H54 (cell line): ENCODE measurements at places on chromosomes 4 and X.
A peak's percentile ranks its signal among the peaks of the same experiment; 100 is the strongest.

GRCh38 chr4:113997206-113997605 lies 17.8 kb upstream of the ARSJ start:
- no peak for DNase-seq

DNA sequence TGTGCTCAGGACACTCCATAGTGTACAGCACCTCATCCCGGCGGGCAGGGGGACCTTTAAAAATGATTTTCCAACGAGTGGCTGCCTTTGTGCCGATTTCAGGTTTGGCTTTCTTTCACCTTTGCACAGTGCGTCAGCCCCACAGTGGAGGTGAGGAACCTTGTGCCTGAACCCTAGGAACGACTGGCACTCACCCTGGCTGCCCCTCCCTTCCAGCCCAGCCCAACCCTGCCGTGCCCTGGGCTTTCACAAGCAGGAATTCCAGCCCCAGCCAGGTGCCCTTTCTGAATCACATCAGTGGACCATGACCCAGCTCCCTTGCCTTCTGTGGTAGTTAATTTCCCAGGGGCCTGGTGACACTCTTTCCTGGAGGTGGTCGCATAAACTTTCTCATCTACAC lies 1.3 kb downstream of the TMEM164 start:
- DNase-seq: no peak

DNA sequence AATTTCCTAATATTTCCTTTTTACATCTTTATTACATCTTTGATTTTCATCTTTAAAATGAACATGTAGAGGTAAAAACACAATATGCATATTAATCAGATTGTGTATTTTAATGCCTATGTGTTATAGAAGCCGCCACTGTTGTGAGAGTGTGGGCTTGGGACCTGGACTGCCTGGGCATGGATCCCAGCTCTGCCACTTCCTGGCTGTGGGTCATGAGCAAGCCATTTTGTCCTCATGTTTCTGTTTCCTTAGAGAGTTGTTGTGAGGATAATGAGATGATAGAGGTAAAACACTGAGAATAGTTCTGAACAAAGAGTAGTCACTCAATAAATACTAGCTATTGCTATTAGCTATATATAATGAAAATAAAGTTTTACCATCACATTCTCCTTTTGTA lies 38.4 kb upstream of the SCOC start:
- DNase-seq: no peak

DNA sequence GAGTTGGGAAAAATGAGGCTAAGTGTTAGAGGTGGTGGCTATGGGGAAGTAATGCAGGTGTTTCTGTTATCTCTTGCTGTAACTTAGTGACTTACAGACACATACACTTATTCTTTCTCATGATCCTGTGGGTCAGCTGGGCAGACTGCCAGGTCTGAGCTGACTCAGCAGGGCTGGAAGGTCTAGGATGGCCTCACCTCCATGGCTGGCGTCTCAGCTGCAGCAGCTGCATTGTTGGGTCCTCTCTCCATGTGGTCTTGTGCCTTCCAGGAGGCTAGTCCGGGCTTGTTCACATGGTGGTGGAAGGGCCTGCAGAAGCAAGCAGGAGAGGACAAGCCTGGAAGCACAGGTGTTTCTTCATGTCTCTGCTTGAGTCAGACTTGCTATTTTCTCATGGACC lies 172.7 kb downstream of the NHS start:
- peak; percentile 17 for DNase-seq

DNA sequence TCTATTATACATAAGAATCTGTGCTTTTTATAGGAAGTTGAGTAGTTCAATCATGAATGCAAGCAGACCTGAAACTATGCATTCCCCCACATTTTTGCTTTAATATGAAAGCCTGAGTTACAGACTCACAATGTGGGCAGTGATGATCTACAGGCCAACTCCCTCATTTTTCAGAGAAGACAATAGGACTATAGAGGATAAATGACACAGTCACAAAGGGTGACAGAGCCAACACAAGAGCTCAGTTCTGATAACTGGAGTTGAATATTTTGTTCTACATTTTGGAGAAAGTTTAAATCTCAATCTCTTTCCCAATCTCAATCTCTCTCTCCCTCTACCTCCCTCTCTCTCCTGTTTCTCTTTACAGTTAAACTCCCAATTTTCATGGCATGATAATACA lies 27.0 kb downstream of the MBNL3 start:
- DNase-seq: no peak

- no peak for DNase-seq
Measured at GRCh38 chr4:150746156-150746555, 164.2 kb downstream of the MAB21L2 start.

DNA sequence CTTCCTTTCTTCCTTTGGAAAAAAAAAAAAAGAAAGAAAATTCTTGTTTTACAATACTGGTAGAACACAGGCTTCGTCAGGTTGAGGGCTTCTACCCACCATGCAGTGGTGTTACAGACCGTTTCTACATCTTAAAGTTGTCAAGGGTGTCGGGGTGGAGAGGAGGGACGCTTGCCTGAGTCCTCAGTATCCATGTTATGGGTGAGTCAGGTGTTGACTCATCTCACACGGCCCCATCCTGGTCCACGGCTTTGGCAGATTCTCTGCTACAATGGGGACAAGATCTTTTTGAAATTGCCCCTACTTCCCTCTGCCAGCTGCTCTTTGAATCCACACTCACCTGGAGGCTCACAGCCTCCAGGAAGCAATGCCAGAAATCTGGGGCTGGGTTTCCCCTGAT lies 310.3 kb upstream of the ZFP42 start:
- DNase-seq: no peak

DNA sequence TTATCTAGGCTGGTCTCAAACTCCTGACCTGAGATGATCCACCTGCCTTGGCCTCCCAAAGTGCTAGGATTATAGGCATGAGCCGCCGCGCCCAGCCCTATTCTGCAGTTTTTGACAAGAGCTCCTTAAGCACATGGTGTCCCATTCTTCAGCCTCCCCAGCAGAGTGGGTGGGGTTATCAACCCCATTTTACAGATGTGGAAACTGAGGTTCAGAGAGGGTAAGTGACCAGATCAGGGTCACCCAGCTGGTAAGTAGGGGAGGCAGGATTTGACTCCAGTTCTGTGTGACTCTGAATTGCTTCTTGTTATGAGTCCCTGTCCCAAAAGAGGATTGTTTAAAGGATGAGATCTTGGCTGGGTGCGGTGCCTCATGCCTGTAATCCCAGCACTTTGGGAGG lies 14.5 kb downstream of the MAN2B2 start:
- no peak for DNase-seq

DNA sequence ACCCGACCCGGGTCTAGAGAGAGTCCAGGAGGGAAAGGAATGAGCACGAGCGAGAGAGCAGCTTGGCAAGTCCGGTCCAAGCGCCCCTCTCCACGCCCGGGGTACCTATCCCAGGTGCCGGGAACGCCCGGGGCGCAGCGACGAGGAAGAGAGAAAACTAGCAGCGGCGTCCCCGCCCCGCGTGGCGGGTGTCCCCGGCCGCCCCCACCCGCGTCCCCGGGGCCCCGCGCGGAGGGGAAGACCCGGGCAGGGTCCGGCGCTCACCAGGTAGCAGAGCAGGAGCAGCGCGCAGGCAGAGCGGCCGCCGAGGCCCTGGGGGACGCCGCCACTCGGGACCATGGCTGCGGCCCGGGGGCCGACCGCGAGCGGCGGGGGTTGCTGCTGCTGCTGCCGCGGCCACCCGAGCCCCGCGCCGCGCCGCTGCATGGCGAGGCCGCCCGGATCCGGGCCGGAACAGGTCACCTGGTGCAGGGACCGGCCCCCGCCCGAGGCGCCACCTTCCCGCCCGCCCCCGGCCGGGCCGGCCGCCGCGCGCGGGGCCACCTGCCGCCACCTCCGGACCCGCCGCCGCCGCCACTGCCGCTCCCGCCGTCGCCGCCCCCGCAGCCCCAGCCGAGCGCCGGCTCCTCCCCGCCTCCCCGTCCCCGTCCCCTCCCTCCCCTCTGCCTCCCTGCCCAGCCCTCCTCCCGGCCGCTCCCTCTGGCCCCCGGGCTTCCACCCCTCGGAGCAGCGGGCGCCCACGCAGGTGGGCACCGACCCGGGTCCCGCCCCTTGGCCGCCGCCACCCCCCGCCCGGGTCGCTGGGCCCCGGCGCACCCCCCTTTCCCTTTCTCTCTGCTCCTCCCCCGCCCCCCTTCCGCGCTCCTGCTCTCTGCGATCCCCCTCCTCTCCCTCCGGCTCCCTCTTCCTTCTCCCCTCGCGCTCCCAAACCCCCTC lies at the start of gene SEL1L3:
Gene SEL1L3 (minus strand): TSS at position 578 of the 936 bp plus-strand sequence. CDS start 152 bp downstream, at position 426.
- DNase-seq: peak; percentile 33

DNA sequence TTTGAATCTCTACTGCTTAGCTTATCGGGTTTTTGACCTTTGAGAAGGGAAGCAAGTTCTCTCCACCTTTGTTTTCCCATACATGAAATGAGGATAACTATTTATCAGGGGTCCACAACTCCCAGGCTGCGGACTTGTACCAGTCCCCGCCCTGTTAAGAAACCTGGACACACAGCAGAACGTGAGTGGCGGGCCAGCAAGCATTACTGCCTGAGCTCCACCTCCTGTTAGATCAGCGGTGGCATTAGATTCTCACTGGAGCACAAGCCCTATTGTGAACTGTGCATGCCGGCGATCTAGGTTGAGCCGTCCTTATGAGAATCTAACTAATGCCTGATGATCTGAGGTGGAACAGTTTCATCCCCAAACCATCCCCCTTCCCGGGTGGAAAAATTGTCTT lies 579.5 kb downstream of the GALNTL6 start:
- no peak for DNase-seq

GRCh38 chrX:154436983-154437752 lies at the start of gene GDI1:
GDI1 (plus strand) TSS chrX:154437154; CDS start chrX:154437255, 101 bp downstream.
- peak; percentile 29 for DNase-seq

DNA sequence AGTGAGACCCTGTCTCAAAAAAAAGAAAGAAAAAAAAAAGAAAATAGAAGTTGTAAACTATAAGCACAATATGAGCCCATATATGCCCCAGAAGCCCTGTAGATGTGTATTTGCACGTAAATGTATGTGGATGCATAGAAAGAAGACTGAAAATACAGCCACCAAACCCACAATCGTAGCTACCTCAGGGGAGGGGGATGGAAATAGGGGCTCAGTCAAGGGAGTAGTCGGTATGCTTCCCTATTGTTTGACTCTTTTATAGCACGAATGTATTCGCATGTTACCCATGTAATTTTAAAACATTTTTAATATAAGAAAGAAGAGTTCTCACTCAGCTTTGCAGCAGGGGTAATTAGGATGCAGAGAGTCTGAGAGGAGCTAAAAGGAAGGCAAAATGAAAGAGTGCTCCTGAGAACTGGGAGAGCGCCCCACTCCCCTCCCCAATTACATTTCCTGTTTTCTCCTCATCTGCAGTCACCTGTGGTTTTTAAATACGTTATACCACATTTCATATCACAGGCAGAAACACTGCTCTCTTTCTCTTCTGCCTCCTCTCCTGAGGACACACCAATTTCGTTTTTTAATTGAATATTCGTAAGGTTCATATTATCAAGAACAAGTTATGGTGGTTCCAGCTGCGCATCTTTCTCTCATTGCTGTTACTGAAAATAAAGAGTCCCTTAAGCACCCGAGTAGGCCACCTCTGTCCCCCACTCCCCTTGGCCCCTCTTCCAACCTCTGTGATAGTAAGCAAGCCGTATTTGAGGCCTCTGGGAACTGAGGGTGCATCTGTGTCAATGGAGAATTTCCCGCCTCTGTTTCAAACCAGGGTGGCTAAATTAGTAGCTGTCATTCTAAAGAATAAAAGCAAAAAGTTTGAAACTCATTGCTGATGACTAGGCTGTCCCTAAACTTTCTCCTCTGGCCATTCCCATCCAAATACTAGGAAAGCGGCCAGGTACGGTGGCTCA lies 10.7 kb downstream of the SEPTIN6 start:
- no peak for DNase-seq

GRCh38 chr4:36285784-36286480 lies 4.5 kb downstream of the DTHD1 start:
- no peak for DNase-seq

GRCh38 chr4:106035204-106035603 lies 139.9 kb downstream of the NPNT start:
- no peak for DNase-seq

DNA sequence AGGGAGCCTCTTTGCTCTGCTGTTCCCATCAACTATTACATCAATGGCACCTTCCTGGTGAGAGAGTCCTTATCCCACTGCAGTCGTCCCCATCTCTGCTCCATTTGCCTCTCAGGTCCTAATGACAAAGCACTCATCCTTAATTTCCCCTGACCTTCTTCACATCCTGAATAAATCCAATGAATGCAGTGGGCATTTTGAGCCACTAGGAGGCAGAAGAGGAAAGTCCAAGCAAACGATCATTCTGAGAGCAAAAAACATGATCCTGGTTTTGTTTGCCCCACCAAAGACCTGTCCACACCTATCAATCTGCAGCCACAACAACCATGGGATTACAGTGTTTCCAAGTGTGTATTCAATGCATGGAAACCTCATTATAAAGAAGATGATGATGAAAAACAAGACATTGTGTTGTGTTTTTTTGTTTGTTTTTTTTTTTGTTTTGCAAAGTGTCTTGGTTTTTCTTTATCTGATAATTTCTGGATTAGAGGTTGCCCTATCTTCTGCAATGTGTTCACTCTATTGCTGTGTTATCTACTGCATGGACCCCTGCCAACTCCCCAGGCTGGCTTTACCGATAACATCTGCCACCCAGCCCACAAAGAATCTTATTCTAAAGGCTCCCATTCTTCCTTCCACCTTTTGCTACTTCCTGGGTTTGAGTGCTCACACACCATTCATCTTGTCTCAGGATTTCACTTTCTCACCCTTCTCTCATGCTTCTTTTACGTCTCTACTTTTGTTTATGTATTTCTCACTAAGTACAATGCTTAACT lies 207.2 kb downstream of the NLGN4X start:
- DNase-seq: no peak

GRCh38 chr4:40995850-40996249 lies 218.5 kb downstream of the APBB2 start:
- DNase-seq: no peak

- no peak for DNase-seq
Measured at GRCh38 chrX:10922159-10922558, 189.0 kb upstream of the HCCS start.

GRCh38 chrX:85964744-85965143 lies 82.6 kb downstream of the CHM start:
- no peak for DNase-seq

DNA sequence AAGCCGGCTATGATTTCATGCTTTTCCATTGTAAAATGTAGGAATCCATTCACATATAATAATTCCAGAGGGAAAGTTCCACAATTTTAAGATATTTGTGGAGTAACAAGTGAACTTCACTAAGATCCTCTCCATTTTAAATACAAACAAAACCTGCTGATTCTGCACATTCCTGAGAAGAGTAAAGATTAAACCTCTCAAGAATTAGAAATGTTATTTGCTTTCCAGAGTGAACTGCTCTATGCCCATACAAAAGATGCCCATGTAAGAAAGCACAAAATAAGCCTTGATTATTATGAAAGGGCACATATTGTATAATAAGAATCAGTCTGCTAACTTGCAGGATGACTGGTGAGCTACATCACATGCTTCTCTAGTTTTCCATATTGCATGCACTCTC lies 241.5 kb downstream of the COX18 start:
- no peak for DNase-seq

GRCh38 chrX:108271397-108271787 lies 166.8 kb downstream of the COL4A6 start:
- DNase-seq: no peak

GRCh38 chr4:25001509-25001908 lies 29.2 kb downstream of the LGI2 start:
- no peak for DNase-seq

- no peak for DNase-seq
Measured at GRCh38 chr4:130486186-130486585, 1390.2 kb downstream of the C4orf33 start.

GRCh38 chr4:8534129-8534528 lies 46.1 kb upstream of the GPR78 start:
- no peak for DNase-seq

GRCh38 chrX:22365460-22365859 lies 92.7 kb downstream of the CBLL2 start:
- no peak for DNase-seq
